ENCODE measurements at places on chromosomes 3 and 15.

DNA sequence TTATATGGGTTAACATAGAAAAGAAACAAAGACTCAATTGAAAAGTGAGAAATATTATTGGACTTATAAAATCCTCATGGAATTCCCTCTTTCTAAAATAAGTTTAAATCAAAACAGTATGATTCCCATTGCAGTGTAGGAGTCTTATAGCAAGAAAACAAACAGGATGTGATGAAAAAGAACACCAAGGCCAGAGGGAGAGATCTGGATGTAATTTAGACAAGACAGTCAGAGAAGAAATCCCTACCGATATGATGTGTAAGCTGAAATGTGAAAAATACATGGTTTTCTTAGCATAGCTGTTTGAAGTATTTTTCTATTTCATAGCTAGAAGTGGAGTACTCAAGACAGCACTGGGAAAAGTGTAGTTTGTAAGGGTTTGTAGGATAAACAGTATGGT lies 521.5 kb downstream of the RSL24D1 start:
- DNase-seq: no peak

DNA sequence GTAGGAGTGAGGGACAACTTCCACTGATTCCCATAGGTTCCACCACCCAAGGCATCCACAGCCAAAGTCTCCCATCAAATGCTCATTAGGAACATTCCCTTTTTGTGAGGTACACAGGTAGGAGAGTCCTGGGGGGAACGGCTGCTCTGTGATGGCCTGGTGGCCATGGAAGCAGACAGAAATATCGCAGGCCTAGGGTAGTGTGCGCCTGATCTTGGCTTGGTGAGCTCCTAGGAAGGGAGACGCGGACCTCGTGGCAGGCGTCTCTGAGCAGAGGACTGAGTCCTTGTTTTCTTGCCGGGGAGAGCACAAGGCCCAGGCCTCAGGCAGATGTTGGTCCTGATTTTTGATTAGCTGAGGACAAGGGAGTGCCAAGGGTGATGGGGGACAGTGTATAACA lies 99.5 kb downstream of the SNRPN start:
- DNase-seq: no peak

GRCh38 chr15:78087951-78088772 lies 4.2 kb upstream of the SH2D7 start:
- DNase-seq: no peak

DNA sequence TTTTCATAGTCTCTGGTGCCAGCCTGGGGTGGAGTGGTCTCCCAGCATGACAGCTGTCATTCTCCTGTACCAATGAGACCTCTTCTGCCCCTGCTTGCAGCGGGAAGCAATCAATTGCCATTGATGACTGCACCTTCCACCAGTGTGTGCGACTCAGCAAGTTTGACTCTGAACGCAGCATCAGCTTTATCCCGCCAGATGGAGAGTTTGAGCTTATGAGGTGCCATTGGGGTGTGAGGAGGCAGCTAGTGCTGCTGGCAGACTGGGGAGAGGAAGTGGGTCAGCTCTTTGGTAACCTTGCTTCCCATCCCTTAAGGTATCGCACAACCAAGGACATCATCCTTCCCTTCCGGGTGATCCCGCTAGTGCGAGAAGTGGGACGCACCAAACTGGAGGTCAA lies 4.4 kb upstream of the ABCF3 start:
- DNase-seq: no peak

GRCh38 chr15:44720460-44721176 lies 9.3 kb downstream of the B2M start:
- DNase-seq: no peak

DNA sequence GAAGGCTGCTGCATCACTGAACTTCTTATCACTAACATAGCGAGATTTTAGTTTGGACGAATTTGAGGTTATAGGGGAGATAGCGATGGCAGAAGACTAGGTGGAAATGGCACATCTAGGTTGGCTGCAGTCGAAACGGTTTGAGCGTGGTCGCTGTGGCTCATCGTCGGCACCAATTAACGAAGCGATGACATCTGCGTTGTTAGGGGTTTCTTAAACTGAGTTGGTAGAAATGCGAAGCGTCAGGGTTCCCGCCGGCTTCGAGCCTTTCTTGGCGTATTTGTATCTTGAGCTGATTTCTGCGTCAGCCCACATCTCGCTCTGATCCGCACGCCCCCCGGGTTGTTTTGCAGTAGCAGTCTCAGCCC lies 319 bp downstream of the LNP1 start:
- DNase-seq: peak; percentile 22

DNA sequence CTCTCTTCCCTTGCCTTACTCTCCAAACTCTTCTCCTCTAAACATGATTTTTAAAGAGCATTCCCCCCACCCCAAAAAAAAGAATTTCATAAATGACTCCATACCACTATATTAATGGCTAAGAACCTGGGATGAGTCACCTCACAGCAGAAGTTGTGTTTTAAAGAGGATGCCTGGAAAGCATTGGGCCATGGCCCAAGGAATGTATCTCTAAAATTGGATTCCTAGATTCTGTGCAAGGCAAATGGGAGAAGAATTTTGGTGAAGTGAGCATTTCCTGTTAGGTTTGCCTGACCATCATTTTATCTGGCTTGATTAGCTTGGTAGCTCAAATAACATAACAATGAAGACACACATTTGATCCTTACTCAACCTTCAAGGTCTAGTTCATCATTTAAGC lies 251.4 kb downstream of the NR1D2 start:
- no peak for DNase-seq

DNA sequence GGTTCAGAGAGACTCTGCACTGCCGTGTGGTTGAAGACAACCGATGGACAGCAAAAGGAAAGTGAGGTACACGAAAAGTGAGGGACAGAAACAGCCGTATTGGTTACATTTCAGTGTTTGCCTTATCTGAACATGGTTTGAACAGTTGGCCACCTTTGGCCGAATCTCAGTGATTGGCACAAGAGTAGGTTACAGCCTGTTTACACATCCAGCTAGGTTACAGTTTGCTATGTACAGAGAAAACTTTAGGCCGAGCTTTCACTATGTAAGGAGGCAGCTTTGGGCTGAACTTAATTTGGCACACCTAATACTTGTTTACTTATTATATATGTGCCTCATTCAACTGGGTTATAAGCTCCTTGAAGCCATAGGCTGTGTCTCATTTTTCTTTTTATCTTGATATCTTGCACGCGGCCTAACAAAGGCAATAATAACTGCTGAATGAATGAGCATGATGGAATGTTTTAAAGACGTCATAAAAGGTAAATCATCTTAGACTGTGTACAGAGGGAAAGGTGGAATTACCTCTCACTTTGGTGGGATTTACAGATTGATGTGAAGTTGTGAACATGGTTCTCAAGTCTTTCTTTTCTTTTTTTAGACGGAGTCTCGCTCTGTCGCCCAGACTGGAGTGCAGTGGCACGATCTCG lies 17.2 kb upstream of the GREM1 start:
- DNase-seq: no peak

GRCh38 chr3:65508750-65509422 lies 529.8 kb downstream of the MAGI1 start:
- DNase-seq: no peak

GRCh38 chr3:69755795-69756194 lies 16.5 kb downstream of the MITF start:
- DNase-seq: no peak

- DNase-seq: no peak
Observed at GRCh38 chr15:90677807-90678790, 39.0 kb upstream of the BLM start.

- peak; percentile 54 for DNase-seq
Observed at GRCh38 chr3:32391643-32392535, at the start of gene CMTM7. Gene CMTM7, plus strand, starts transcription at chr3:32391853. Its CDS starts 54 bp downstream, at chr3:32391907.

- DNase-seq: no peak
Observed at GRCh38 chr3:59759298-59760031, 709.6 kb upstream of the CFAP20DC start.

- DNase-seq: no peak
Observed at GRCh38 chr3:23663246-23663645, 142.5 kb upstream of the UBE2E1 start.

GRCh38 chr3:71962561-71963240 lies 177.8 kb upstream of the PROK2 start:
- no peak for DNase-seq

- DNase-seq: no peak
Observed at GRCh38 chr15:56984681-56985481, 66.4 kb downstream of the TCF12 start.

DNA sequence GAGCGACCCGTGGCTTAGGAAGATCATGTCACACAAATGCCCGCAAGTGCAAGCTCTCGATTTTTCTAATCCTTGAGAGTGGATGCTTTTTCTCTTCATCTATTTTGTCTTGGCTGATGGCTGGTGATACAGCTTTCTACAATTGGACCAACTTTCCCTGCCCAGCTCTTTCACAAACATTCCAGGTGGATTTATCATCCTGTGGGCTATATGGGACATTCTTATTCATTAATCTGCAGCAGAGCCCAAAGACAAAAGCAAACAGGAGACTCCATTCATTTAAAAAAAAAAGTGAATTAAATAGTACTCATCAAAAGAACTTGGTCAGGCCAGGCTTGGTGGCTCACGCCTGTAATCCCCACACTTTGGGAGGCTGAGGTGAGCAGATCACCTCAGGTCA lies 14.2 kb upstream of the TSEN2 start:
- DNase-seq: no peak

DNA sequence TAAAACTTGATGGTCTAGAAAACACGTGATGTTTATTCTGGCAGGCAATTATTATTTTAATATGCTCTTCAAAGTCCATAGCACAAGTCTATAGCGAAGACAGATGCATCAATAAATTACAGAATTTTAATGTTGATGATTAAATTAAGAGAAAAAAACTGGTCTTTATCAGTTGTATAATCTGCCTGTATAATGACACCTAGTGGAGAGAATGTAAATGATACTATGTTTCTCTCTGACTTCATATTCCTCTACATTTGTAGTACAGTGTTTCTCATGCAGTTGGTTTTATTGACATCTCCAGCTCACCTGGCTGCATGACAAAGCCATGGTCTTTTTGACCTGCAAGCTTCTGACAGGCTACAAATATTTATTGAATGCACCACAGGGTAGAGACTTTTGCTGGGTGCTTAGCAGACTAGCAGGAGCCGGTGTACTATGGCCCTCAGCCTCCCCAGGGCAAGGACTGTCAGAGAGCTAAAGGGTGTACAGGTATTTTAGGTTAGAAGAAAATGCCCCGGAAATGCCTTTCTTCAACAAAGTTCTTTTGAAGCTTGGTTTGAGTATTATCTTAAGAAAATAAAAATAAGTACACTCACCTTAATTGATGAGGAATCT lies 289.9 kb downstream of the GAP43 start:
- DNase-seq: no peak

DNA sequence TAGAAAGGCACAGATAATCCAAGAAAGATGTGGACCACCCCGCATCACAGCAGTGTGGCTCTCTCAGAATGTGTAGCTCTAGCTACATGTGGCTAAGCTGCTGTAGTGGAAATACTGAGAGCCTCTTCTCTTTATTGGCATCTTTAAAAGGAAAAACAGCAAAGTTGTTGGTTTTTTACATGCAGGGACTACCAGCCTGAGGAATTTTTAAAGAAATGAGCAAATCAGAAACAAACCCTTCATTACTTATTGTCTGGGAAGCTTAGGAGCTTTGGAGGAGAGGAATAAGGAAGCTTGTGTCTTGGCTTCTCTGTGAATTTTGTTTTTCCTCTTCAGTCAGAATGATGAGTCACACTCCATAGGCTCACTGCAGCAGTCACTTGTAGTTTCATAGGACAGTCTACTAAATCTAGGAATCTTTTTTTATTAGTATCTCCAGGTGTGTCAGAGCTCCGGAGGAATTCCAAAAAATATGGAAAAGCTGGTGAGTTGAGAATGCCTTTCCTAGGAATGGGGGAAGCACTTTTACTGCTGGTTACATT lies 27.5 kb downstream of the POLG start:
- DNase-seq: no peak

DNA sequence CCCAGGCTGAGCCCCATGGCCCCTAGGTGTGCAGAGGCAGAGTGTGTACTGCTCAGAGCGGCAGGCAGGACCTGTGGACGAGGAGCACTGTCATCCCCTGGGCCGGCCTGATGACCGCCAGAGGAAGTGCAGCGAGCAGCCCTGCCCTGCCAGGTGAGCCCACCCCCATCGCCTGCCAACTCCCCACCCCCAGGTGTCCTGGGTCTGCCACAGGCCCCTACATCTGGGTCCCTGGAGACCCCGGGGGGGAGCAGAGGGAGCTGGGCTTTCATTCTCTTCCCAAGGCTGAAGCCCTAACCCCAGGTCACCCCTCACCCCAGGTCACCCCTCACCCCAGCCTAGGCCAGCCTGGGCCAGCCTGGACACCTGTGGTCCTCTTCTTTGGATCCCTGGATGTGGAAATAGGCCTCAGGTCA lies 93.1 kb downstream of the TBC1D2B start:
- no peak for DNase-seq

- no peak for DNase-seq
Observed at GRCh38 chr3:123562547-123562946, 22.3 kb downstream of the HACD2 start.

GRCh38 chr3:140602781-140603180 lies 75.1 kb upstream of the TRIM42 start:
- DNase-seq: no peak

DNA sequence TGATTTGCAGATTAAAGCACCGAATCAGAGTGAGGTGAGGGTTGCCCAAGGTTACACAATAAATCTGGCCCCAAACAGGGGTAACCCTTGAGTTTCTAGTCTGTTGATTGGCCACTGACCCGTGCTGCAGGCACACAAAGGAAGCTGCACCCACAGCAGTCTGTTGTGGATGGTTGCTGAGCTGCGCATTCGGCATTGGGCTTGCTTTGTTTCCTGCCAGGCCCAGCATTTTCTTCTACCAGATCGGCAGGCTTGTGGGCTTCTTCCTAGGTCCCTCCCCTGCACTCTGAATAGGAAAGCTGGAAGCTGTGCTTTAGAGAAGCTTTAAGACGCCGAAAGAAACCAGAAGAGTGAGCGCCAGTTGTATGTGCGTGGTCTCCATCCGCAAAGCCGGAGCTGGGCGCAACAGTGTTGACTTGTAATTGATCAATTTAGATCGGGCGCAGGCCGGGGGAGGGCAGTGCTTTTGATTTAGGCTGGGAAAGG lies 12.1 kb downstream of the B3GNT5 start:
- no peak for DNase-seq

GRCh38 chr15:41798607-41799487 lies 24.6 kb downstream of the MAPKBP1 start:
- no peak for DNase-seq

Measured in activated CD4-positive, alpha-beta T cell treated with anti-CD3 and anti-CD28 coated beads for 24 hours (primary cell).